ENCODE measurements at places on chromosomes 3 and 15.

GRCh38 chr3:140153736-140154135 lies 218.8 kb downstream of the CLSTN2 start:
- DNase-seq, result no peak

DNA sequence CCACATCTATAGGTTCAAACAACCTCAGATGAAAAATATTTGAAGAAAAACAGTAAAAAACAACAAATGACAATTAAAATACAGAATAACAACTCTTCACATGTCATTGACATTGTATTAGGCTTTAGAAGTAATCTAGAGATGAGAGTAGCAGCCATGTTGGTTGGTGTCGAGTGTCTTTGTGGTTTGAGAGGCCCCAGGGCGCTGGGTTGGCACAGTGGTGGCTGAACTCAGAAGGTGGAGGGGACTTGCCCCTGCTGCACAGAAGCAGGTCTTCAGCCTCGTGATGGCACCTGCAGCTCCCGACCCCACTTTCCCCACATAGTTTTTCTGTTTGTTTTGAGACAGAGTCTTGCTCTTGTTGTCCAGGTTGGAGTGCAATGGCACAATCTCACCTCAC lies 187.2 kb downstream of the OSBPL10 start:
- DNase-seq, result peak; percentile 16

DNA sequence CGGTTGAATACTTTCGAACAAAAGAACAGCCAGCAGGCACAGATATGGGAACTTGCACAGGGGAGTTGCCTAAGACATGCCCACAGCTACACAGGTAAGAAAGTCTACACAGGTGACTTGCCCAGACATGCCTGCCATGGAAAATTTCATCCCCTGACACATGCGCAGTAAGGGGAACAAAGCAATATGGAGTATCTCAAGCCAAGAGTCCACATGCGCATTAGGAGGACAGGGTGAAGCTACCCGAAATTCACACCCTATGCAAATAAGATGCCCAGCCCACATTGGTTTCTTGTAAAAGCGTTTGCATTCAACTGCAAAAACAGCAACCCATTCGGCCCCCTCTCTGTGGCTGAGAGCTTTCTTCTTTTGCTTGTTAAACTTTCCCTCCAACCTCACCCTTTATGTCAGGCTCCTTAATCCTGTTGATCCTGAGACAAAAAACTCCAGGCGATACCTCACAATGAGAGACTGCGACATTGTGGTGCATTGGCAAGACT lies 49.3 kb upstream of the TRPM1 start:
- DNase-seq, result no peak

DNA sequence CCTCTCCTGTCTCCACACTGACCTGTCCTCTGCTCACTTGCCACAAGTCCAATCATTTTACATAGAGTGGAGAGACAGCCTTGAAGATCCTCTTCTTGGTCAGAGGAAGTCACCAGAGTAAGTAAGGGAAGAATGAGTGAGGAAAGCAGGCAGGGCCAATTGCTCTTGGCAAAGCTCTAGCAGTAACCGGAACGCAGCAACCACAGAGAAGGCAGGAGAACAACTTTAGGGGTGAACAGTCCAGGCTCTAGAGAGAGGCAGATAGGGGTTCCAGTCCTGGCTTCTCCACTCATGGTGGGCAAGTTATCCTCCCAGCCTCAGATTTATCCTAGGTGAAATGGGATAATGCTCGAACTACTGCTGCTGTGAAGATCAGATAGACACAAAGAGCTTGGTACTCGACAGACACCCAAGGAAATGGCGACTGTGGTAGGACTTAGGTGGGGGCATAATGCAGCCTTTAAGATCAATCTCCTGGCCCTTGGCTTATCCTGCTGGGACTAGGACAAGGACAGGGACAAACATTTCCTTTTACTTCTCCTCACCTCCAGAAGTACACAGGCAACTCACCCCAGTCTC lies 1.2 kb upstream of the ADAMTSL3 start:
- DNase-seq, result no peak

DNA sequence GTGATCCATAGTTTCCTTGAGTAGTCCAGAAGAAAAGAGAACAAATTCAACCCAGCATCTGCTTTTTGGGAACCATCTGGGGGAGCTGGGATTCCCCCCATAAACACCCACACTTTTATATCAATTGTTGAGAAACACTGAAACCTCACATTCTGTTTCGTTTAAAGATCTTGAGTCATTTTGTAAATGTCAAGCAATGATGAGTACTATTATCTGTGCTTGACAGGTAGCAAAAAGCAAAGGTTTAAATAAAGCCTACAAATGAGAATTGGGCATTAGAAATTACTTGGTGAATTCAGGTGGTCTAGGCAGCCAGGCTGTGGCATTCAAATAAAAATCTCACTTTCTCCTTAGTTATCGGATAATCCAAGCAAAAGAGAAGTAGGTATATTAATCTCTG lies 75.7 kb downstream of the TMEM266 start:
- no peak for DNase-seq

DNA sequence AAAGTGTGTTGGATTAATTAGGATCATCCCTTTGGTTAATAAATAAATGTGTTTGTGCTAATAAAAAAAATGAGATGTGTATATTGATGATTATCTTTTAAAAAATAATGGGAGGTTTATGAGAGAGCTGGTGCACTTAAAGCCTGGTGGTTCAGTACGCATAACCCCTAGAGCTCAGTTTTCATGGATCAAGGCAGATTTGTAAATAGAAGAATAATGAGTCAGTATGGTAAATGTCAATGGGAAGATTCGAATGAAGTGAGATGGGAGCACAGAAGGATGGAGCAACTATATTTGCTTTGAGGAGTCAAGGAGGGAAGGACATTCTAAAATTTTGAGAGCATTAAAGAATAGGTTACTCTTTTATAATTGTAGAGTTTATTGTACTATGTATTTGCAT lies 35.4 kb downstream of the AKAP13 start:
- DNase-seq, result no peak

DNA sequence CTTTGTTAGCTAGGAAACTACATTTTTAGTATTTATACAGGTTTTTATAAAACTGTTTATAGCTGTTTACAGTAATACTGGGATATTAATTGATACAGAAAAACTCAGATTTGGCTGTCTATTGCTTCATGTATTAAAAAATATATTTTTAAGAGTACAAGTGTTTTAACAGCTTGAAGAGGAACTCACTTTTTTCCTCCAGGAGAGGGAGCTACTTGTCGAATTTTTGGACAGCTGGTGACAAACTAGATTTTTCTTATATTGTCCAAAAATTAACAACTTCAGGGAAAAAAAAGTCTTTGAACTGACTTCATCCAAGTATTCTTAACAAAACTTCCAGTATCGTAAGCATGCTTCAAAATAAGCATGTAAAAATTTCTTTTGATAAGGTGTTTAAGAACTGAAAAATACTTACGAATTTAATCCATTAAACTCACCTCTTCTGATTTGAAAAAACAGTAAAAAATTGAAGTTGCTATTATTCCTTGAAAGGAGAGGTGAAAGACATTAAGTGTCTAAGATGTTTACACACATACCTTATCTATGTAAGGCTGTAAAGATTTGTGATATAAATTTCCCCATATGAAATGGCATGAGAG lies 4.0 kb downstream of the DIPK2A start:
- DNase-seq, result no peak

DNA sequence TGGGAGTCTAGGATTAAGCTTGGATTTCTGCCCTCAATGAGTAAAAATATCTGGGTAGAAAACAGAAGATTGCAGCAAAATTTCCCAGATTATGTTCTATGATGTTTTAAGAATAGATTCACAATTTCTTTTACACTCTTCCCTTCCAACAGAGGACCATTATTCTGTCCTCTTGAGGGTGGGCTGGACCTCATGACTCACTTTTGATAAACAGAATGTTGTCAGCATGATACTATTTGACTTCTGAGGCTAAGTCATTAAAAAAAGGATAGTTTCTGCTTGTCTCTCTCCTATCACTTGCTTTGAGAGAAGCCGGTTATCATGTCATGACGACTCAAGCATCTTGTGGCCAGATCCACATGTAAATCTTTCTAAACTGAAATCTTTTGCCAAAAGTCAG lies 396.2 kb upstream of the CDIN1 start:
- DNase-seq, result no peak

- DNase-seq, result no peak
These were observed 64.8 kb upstream of the SATB1 start for GRCh38 chr3:18489939-18490338.

Data from T-helper 2 cell (primary cell).